T-cell (primary cell): ENCODE measurements at places on chromosomes 6 and 20.

DNA sequence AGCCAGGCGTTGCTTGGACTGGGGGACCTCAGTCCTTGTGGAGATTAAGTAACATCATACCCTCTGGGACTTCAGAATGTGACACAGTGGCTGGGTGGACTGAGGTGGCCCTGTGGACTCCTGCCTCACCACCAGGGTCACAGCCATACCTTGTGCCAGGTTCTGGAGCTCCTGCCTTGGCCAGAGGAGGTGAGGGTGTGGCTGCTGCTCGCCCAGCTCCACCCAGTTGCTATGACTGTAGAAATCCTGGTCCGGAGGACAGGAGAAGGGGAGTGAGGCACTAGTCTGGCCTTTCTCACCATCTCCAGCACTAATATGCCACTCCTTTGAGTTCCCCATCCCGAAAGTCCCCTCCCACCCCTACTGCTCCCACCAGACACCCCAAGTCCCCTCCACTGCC lies 1.9 kb downstream of the VWA7 start:
- DNase-seq = no peak

GRCh38 chr20:23309781-23310180 lies 40.8 kb upstream of the NXT1 start:
- no peak for DNase-seq

- DNase-seq = no peak
Observed at GRCh38 chr6:109060571-109060970, 34.1 kb downstream of the SESN1 start.

- peak; percentile 81 for DNase-seq
Observed at GRCh38 chr6:28335564-28336283, at the start of gene ZSCAN31. ZSCAN31 (minus strand) TSS chr6:28336148; CDS start chr6:28329683, 6,465 bp downstream.

- no peak for DNase-seq
Observed at GRCh38 chr6:44222486-44223318, 693 bp upstream of the SLC29A1 start.

GRCh38 chr6:155883334-155883731 lies 427.7 kb upstream of the NOX3 start:
- DNase-seq = no peak

DNA sequence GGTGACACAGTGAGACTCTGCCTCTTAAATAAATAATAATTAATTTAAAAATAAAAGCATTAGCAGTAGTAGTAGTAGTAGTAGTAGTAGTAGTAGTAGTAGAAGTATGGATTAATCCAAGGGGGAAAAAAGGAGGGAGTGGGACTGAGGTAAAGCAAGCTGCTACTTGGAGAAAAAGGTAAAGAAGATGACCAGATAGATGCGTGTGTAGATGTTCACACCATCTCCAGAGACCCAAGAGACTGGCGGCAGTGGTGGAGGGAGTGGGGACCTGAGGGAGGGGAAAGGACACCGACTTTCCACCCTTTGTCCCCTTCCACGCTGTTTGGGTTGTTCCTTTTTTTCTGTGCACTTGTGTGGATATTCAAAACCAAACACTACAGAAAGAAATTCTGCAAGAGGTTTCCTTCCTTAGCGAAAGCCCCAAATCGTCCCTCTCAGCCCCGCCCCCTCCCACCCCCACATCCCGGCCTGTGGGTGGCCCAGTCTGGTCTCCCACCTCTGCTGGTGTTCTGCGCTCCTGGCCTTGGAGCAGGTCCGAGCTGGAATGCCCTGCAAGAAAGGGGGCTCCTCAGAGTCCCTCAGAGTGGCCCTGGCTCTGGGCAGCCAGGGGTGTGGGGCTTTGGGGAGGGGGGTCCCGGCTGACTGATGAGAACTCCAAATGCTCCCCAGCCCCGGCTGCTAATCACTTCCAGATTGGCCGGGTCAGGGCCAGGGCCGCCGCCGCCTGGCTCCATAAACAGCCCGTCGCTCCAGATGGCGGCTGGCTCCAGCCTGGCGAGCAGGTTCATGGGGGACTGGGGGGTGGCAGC lies 60.2 kb downstream of the UBE2V1 start:
- no peak for DNase-seq

DNA sequence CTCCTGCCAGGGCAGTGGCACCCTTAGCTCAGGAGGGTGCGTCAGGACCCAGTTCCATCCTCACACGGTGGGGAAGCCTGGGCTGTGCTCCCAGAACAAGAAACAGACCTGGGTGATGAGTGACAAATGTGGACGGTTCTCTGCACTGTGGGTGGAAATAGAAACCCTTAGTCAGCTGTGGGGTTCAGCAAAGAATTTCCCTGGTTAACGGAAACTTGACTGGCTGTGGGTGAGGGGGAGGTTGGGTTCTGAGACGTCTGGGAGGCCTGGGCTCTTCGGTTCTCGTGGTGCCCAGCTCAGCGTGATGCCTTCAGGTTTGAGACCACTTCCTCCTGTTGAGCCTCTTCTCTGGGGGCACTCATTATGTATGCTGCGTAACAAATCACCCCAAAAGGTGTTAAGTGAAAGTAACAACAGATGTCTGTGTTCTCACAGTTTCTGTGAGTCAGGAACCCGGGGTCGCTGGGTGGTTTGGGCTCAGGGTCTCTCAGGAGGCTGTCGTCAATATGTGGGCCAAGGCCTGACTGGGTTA lies 53.1 kb upstream of the FAM83D start:
- DNase-seq = peak; percentile 68

- no peak for DNase-seq
Observed at GRCh38 chr6:142783499-142783898, 161.5 kb downstream of the HIVEP2 start.

DNA sequence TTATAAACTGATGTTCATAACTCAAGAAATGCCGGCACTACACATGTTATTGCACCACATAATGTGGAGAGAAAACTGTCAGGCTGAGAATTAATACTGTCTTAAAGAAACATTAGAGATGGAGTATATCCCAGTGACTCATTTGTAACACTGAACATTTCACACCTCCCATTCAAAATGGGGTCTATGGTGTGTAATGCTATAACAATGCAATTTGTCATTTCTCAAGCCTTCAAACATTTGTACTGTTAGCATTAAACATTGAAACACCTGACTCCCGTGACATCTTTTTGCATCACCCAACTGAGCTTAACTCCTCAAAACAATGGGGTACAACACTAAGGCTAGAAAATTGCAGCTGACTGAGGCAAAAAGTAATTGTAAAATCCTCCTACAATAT lies 151.7 kb downstream of the DST start:
- DNase-seq = no peak

- no peak for DNase-seq
Observed at GRCh38 chr6:168022488-168023321, 25.2 kb downstream of the KIF25 start.

GRCh38 chr6:154466971-154467679 lies 43.4 kb downstream of the CNKSR3 start:
- no peak for DNase-seq

- DNase-seq = peak; percentile 19
Observed at GRCh38 chr20:25706793-25707192, 10.1 kb upstream of the ZNF337 start.

GRCh38 chr20:35619196-35620095 lies 3.8 kb downstream of the SPAG4 start:
- DNase-seq = peak; percentile 81

DNA sequence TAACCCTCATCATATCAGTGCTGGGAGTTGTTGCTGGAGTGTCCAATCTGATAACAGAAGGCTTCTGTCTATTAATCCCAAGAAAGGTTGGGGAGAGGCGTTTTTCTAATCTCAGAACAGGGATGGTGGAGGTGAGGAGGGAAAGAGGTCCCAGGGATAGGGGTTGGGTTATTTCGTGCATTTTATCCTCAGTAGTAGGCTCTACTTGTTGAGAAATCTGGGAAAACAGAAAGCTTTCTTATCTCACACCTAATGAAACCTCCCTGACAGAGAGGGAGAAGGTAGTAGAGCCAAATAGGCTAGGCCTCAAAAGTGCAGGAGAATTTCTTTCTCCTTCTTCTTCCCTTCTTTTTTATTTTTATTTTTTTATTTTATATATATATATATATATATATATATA lies 281.8 kb upstream of the MAP3K7 start:
- no peak for DNase-seq

DNA sequence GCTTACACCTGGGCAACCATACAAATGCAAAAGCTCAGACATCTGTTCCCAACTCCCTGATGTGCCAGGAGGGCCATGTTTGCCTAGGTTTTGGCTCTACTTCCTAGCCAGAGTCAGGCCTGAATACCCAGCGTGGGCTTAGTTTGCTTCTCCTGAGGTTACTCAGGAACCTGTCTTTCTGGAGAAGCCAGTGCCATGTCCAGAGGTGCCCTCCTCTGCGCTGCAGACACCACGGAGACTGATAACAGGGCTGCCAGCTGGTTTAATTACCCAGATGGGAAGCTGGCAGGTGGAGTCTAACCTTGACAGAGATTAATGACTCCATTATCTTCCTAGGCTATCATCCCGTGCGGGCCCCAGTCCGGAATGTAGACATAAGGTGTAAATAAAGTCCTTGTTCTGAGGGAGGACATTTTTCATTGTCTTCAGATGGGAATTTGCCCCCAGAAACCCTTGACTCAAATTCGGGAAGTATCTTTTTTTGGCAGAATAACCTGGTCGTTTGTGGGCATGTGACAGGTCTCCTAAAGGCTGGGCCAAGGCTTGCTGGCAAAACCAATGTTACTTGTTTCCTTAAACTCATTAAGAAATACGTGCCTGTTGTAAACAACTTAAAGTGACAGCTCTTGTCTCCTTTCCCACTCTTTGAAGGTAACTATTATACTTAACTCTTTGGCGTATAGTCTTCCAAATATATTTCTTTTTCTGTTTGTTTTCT lies 29.2 kb upstream of the ZNFX1 start:
- no peak for DNase-seq

DNA sequence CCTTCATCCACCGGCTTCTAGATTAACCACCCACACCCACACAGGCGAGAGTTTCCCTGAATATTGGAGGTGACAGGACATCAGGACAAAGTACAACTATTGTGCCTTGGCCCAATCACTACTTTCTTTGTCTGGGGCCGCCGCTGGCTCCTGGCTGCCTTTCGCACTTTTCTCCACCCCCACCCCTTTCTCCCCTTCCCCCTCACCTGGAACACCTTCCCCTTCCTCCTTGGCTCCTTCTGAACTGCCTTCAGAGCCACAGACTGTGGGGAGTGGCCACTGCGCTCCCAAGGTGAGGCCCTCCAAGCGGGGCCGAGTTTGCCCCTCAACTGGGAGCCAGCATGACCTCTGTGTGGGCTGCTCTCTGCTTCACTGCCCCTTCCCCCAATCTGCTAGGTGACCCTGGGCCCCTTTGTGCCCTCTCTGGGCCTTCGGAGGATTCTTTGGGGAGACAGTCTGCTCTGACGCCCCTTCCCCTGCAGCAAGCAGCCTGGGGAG lies 3.0 kb upstream of the VEGFA start:
- no peak for DNase-seq

- DNase-seq = no peak
Observed at GRCh38 chr6:44225579-44226325, 2.4 kb downstream of the SLC29A1 start.

DNA sequence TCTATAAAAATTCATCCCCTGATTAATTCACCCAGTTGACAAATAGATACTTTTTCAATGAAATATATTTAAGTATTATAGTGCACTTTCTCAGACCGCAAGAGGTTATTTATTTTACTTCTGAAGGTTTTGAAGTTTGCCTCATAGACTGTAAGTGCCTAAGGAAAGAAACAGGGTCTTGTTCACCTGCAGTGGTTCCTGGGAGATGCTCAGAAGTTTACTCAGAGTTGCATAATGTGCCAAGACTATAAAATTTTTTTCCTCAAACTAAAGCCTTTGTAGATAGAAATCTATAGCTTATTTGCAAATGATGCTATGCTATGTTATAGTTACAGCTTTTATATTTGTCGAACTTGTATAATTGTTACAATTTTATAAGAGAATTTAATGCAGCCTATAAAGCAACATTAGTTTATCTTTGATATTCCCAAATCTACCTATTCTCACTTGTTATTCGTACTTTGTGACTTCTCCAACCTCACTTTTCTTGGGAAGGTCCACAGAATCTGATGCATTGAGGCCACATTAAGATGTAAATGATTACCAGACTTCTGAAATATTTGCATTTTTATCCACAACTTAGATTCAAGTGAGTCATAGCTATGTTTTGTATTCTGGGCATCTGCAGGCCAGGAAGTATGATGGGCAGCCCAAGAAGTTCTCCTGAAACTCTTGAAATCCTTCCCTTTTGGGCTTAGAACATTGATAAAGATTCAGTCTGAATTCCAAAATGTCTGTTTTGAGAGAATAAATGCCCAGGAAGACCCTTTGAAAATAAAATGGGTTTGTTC lies 35.7 kb downstream of the KCNQ5 start:
- DNase-seq = no peak

DNA sequence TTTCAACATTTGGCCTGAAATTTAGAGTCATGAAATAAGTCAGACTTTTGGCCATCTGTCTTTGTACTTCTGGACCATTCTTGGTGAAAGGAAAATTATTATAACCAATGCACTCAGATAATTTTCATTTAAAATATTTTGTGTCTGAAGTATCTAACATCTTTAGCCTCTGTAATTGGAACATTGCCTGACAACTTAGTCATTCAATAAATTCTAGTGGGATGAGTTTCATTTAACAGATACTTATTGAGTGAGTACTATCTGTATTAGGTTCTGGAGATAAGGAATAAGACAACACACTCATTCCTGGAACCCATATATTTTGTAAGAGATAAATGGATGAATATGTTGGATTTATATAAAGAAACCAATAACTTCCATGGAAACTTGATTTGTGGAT lies 536.0 kb downstream of the BCKDHB start:
- DNase-seq = no peak

GRCh38 chr6:95693108-95693507 lies 115.8 kb downstream of the MANEA start:
- DNase-seq = no peak

GRCh38 chr20:7935027-7935551 lies 5.2 kb downstream of the HAO1 start:
- no peak for DNase-seq

DNA sequence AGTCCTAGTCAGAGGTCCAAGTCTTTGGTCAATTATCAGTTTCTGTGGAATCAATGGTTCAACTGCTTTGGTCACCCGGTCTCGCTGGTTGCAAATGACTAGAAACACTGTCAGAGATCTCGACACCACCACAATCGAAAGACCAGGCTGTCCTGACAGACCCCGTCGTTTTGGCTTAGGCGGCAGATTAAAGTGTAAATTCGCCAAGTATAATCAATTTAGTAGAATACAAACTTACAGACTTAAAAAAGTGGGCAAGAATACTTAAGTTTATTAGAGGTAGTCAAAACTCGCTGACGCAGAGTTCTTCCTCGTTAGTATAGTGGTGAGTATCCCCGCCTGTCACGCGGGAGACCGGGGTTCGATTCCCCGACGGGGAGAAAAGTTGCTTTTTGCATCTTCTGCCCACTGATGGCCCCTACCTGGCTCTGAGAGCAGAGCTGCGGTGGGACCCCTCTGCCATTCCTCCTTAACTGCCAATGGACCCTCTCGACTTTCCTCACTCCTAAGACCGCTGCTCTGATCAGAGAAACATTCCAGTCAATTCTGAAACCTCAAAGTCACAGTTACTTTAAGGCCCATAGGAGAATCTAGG lies 30.6 kb upstream of the ZNF184 start:
- peak; percentile 59 for DNase-seq

- DNase-seq = no peak
Observed at GRCh38 chr20:37504404-37505096, 16.5 kb upstream of the NNAT start.
